GM13976 (cell line): ENCODE measurements at places on chromosomes 3 and 15.
A peak's percentile ranks its signal among the peaks of the same experiment; 100 is the strongest.

DNA sequence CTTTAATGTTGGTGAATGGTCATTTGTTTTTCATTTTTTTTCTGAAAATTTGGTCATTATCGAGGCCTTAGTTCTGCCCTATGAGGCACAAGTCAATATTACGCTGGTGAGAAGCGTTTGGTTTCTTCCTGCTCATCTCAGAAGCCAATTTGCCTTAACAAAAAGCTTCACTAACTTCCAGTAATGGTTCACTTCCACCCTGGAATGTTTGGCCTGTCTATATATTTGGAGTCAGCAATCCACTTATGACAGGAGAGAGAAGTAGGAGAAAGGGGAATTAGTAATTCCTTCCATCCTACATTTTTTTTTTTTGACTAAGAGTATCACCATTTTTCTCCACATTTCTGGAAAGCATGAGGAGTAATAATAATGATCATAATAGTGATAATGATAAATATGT is 124.4 kb downstream of the DIPK2A start:
- DNase-seq: no peak

GRCh38 chr15:41661078-41661517 is 893 bp downstream of the MGA start:
- no peak for DNase-seq

GRCh38 chr15:24617646-24618045 is 57.9 kb upstream of the NPAP1 start:
- DNase-seq: no peak

DNA sequence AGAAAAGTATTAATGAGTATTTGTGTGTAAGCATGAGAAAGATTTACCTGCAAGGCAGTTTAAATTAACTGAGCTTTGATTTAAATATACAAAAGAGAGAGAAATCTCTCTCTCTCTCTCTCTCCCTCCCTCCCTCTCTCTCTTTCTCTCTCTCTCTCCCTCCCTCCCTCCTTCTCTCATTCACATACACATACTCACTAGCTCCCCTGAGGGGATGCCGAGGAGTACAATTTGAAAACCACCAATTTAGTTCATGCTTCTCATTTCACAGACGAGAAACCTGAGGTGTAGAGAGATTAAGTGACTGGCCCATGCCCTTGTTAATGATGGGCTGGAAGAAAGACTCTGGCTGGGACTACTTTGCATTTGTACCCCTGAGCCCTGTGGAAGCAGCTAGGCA is 59.4 kb downstream of the MECOM start:
- DNase-seq: no peak

GRCh38 chr15:38070778-38071177 is 136.3 kb downstream of the TMCO5A start:
- DNase-seq: no peak

DNA sequence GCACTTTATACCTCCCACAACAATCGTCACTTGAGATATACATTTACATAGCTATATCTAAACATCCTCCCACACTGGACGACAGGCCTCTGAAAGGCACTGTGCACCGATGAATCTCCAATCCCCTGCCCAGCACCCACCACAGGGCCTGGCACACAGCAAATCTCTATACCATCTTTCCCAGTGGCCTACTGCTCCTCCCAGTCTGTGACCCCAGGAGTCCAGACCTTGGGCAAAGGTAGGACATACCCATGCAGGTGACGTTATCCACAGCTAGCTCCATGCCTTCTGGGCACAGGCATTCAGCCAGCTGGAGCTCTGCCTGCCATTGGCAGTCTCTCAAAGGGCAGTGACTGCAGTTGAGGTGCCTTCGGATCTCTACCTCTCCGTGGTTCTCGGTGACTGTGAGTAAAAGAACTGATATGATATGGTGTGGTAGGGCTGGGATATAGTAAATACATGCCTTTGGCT is 5.8 kb downstream of the LTK start:
- no peak for DNase-seq

DNA sequence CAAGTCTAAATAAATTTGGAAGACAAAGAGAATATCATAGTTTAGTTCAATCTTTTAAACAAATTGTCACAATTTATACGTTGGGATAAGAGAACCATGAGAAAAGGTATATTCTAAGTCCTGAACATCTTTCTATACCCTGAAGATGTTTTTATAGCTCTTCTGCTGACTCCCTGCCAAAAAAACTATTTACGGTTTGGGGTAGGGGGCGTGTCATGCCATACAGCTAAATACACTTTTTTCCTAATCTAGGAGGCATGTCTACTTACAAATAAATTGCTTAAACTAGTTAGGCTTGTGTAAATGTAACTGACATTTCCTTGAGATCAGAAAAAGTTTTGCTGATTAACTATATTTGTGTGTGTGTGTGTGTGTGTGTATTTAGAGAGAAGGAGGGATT is 163.3 kb downstream of the PGPEP1L start:
- DNase-seq: no peak

DNA sequence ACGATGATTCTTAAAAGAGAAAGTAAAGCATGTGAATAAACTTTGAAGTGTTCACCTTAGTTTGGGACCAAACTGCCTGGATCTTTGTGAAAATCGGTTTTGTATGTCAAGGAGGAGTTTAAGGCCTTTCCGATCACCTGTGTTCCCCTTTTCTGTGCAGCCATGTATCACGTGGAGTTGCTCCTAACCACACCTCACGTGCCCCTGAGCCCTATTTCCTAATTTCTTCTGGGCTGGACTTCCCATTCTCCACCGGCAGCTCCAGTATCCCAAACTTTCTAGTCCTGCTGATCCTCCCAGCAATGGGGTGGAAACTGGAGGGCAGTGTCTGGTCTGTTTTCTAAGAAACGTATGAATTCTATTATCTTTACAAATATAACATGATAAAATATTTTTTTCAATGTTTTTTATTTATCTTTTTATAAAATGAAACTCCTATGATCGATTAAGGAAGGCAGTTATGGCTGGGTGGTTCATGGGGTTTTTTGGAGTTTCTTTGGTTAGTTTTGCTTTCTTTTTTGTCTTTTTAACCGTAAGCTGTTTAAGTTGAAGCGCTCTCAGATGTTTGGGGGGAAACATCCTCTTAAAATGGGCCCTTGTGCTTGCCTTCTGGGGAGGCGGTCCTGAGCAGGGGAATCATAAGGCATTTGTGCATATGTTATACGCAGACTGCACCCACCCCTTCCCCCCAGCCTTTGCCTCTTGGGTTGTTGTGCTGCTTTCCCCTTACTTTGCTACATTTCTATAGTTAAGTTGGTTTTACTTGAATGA is 43.6 kb upstream of the WWTR1 start:
- DNase-seq: no peak

- no peak for DNase-seq
Measured at GRCh38 chr3:183255348-183255730, 2.3 kb downstream of the B3GNT5 start.

GRCh38 chr3:151011427-151011826 is 38.9 kb upstream of the CLRN1 start:
- DNase-seq: no peak

- no peak for DNase-seq
Measured at GRCh38 chr3:90054311-90054710, 946.9 kb downstream of the EPHA3 start.

- DNase-seq: peak; percentile 88
Measured at GRCh38 chr3:190321789-190322603, at the start of gene CLDN1. CLDN1 (minus strand) TSS chr3:190322446; CDS start chr3:190322206, 240 bp downstream.

GRCh38 chr3:116338713-116339112 is 106.6 kb downstream of the LSAMP start:
- no peak for DNase-seq

GRCh38 chr15:57044072-57044702 is 125.7 kb downstream of the TCF12 start:
- no peak for DNase-seq

DNA sequence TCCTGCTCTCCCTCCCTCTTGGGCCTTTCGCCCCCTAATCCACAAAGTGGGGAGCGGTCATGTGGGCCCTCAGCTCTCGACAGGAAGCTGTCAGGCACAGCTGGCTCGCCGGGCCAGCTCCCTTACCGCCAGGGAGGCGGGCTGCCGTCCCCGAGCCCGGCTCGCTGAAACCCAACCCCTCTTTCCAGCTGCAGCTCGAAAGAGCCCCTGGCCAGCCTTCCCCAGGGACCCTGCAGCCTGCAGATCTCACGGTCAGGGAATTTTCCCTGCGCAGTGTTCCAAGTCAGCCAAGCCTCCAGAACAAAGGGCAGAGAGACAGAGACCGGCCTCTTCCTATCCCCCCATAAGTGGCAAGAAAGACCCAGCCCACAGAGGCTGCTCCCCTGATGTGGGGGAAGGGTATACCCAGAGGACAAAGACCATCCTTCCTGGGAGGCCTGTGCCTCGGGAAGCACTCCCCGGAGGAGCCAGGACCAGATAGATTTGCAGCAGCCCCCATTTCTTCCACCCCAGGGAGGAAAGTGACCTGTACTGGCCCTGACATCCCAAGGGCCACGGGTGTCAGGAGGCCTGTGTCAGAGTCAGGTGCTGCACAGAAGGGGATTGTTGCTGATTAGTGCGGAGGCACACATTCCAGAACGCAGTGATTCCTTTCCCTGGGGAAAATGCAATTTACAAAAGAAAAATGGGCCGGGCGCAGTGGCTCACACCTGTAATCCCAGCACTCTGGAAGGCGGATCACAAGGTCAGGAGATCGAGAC is 32.6 kb downstream of the MAGEF1 start:
- DNase-seq: no peak

DNA sequence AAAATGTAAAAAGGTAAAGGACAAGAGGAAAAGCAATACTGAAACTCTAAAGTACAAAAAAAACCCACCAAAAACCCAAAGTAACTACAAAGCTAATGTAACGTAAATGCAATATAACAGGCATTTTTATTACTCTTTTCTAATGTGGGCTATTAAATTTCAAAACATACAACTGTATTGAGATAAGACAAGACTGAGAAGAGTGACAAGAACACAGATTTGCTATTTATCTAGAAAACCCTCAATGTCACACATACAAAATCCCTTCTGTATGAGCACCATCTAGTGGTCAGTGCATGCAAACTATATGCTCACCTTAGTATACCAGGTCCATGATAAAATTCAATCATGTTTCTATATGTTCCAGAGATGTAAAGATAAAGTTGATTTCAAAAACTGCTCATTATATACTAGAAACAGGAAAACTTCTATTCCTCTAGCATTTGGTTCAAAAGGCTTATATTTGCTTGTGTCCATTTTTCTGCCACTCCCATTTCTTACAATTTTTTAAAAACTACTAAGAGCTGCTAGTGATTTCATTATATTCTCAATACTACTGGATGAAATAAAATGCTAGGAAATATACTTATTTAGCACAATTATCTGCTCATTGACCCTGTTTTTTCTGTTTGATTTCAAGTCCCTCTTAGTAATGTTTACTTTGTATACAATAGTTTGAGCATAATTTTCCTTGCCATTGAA is 111.4 kb downstream of the DLG1 start:
- DNase-seq: peak; percentile 52

DNA sequence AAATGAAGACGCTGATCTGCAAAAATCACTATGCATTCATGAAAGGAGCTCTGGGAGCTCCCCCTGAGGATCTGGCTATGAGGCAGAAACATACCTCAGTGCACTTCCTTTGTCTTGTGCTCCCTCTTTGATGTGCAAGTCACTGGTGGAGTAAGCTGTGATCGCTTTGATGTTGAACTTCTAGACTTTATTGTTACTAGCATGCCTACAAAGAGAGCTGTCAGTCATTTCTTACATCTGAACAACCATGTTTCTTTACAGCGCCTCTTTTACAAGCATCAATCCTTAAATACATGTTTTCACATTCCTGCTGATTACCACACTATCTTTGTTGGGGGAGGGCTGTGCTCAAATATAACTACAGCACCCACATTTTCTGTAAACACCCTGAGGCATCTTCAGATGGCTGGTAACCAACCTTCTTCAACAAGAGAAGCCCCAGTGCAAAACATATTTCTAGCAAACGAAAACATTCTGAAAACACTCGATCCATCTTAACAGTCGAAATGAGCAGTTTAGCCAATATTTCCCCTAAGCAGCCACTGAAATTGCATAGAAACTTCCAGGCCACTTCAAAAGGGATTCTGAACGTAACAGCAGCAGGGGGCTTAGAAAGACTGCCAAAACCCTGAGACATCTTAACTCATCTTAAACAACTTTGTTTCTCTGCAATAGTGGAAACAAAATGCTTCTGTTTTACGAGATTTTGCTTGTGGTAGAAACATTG is 101.9 kb upstream of the ICE2 start:
- DNase-seq: no peak

GRCh38 chr3:35651851-35652250 is 12.5 kb downstream of the ARPP21 start:
- DNase-seq: no peak

DNA sequence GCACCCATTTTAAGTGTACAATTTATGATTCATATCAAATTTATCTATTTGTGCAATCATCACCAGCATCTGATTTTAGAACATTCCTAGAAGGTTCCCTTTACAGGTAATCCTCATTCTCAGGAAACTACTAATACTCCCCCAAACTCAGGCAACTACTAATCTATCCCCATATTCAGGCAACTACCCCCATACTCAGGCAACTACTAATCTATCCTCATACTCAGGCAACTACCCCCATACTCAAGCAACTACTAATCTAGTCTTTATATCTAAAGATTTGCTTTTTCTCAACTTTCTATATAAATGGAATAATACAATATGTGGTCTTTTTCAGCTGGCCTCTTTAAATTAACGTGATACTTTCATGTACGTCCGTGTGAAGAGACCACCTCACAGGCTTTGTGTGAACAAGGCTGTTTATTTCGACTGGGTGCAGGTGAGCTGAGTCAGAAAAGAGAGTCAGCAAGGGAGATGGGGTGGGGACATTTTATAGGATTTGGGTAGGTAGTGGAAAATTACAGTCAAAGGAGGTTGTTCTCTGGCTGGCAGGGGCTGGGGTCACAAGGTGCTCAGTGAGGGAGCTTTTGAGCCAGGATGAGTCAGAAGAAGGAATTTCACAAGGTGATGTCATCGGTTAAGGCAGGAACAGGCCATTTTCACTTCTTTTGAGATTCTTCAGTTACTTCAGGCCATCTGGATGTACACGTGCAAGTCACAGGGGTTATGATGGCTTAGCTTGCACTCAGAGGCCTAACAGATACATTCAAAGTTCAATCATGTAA is 1444.5 kb upstream of the CADM2 start:
- DNase-seq: no peak

DNA sequence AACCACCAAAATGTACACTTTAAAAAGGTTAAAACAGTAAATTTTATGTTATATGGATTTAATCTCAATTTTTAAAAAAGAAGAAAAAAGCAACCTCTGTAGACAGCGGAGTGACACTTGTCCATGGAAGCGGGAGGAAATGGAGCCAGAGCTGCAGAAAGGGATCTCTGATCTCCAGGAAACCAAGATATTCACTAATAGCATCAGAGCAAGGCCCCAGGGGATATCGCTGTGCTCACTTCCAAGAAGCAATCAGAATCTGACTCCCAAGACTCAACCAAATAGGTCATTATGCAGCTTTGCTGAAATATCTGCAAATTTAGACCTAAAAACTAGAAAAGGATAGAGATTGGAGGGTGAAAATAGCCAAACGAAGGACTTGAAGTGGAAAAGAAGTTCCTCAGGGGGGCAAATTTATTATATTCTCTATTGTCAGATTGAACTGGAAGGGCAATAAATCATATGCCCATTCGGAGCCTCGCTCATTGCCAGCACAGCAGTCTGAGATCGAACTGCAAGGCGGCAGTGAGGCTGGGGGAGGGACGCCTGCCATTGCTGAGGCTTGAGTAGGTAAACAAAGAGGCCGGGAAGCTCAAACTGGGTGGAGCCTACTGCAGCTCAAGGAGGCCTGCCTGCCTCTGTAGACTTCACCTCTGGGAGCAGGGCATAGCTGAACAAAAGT is 62.0 kb upstream of the ATP2C1 start:
- no peak for DNase-seq

GRCh38 chr3:14537590-14538450 is 2.3 kb downstream of the GRIP2 start:
- no peak for DNase-seq
